Globus pallidus (tissue), 1 donor: ENCODE measurements at places on chromosomes 3 and 15.
A peak's percentile ranks its signal among the peaks of the same experiment; 100 is the strongest.

- no peak for DNase-seq
Measured at GRCh38 chr15:52294881-52295420, 653 bp downstream of the MYO5C start.

DNA sequence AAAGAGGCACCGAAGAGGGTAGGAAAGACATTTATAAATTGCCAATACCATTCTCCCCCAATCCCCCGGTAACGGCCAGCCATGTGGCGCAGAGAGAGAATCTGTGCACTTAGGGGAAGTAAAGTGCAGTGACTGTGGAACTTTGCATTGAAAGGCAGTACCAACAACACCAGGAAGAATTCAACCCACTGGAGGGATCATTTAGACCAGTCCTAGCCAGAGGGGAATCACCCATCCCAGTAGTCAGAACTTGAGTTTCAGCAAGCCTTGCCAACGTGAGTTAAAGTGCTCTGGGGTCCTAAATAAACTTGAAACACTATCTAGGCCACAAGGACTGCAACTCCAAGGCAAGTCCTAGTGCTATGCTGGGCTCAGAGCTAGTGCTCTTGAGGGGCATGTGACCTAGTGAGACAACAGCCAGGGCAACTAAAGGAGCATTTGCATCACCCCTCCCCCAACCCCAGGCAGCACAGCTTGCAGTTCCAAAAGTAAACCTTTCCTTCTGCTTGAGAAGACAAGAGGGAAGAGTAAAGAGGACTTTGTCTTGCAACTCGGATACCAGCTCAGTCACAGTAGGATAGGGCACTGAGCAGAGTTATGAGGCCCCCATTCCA, 15.0 kb downstream of the CEP70 start:
- no peak for DNase-seq

GRCh38 chr3:23221136-23221535, 18.0 kb downstream of the UBE2E2 start:
- DNase-seq, result no peak

DNA sequence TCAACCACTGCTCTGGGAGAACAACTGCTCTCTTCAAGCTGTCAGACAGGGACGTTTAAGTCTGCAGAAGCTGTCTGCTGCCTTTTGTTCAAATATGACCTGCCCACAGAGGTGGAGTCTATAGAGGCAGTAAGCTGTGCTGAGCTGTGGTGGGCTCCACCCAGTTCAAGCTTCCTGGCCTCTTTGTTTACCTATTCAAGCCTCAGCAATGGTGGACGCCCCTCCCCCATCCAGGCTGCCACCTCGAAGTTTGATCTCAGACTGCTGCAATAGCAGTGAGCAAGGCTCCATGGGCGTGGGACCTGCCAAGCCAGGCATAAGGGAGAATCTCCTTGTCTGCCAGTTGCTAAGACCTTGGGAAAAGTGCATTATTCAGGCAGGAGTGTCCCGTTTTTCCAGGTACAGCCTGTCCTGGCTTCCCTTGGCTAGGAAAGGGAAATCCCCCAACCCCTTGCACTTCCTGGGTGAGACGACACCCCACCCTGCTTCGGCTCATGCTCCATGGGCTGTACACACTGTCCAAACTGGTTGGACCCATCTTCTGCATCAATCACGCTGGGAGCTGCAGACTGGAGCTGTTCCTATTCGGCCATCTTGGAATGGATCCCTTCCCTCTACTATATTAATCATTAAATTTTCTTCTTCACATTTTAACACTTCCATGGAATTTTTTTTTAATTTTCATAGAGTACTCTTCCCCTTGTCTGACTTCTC, 167.0 kb upstream of the UBE2E2 start:
- no peak for DNase-seq

DNA sequence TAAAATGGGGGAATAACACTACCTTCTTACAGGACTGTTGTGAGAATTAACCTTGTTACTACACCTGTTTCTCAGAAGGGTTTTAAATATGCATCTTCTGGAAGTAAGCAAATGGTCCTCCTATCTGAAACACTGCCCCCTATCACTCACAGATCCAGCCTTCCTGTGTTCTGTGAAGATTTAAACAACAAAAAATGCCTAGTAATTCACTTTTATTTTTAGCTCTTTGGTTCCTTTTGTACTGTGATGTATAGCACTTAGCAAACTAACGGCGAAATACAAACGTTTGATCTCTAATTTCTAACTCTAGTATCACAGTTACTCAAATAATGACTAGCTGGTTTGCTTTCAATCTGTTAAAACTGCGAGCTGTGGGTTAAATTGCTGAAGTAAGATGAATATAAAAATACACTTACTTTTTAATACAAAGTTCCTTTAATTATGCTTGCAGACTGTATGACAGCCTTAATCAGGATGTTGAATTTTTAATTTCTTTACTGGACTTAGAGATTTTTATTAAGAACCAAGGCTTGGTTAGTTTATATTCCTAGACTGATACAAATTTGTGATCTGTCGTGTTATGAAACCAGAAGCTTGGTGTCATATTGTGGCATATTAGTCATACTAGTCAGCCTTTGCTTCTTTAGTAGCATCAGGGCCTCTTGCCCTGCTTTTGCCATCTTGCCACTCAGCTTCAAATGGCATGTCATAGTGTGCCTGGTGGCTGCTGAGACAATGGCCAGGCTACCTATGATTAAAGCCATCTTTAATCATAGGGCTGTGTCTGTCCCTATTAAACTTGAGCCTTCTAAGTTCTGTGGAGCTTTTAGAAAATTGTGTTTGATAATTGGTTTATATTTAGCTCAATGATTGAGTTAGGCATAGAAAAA, 9.2 kb downstream of the EIF3J start:
- DNase-seq, result no peak

GRCh38 chr3:151387432-151387831, 2.9 kb upstream of the P2RY12 start:
- DNase-seq, result no peak

- no peak for DNase-seq
Measured at GRCh38 chr15:56261854-56262509, 18.3 kb upstream of the RFX7 start.

GRCh38 chr3:28994161-28994905, 286.5 kb upstream of the RBMS3 start:
- DNase-seq, result no peak

- DNase-seq, result no peak
Measured at GRCh38 chr3:129961141-129961541, 13.4 kb upstream of the TRH start.

DNA sequence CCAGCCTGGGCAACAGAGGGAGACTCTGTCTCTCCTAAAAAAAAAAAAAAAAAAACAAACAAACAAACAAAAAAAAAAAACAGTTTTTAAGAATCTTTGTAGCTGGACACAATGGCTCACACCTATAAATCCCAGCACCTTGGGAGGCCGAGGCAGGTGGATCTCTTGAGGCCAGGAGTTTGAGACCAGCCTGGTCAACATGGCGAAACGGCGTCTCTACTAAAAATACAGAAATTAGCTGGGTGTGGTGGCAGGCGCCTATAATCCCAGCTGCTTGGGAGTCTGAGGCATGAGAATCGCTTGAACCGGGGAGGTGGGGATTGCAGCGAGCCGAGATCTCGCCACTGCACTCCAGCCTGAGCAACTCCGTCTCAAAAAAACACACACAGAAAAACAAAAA, 53.1 kb downstream of the KLHL25 start:
- DNase-seq, result no peak

- no peak for DNase-seq
Measured at GRCh38 chr3:149473357-149474249, 894 bp upstream of the TM4SF4 start.

GRCh38 chr3:140552898-140553297, 125.0 kb upstream of the TRIM42 start:
- DNase-seq, result no peak

DNA sequence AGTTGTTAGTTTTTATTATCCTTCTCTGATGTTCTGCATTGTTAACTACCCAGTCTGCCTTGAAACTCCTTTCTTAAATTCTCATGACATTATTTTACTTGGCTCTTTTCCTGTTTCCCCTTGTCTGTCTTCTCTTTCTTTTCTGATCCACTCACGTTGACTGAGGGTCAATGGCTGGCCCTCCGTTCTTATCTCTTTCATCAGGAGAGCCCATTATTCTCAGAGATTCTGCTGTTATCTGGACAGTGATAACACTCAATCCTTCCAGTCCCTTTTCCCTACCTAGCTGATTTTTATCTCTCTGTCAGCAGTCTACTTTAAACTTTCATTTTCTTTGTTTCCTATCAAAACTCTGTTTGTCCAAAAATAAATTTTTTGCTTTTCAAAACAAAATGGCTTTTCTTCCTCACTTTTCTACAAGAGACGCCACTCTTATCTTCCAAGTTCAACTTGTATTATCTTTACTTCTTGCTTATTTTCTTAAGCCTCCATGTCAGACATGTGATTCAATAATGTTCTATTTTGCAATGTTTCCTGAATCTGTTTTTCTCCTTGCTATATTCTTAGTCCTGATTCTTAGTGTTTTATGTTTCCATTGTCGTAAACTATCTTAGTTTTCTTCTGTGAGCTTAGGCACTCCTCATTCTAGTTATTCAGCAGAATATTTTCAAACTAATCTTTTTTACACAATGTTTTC, 120.2 kb downstream of the NEDD4 start:
- no peak for DNase-seq

DNA sequence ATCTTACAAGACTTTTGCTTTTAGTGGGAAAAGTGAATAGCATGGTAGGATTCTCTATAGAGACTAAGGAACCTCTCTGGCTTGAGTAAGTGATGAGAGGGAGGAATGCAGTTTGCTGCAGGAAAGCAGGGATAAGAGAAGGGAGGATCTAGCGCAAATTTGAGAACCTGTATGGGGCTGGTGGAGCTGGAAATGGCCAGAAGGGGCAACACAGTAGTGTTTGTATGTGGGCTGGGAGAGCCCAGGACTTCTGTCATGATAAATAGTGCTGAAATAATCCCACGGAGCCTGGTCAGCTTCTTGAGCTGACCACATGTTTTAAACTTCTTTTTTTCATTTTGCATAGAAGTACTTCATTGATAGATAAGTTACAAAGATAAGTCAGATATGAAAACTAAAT, 11.2 kb upstream of the SHC4 start:
- peak; percentile 55 for DNase-seq

GRCh38 chr15:26634319-26634718, 138.5 kb downstream of the GABRB3 start:
- DNase-seq, result no peak

- no peak for DNase-seq
Measured at GRCh38 chr3:97927704-97928103, 44.5 kb downstream of the RIOX2 start.

DNA sequence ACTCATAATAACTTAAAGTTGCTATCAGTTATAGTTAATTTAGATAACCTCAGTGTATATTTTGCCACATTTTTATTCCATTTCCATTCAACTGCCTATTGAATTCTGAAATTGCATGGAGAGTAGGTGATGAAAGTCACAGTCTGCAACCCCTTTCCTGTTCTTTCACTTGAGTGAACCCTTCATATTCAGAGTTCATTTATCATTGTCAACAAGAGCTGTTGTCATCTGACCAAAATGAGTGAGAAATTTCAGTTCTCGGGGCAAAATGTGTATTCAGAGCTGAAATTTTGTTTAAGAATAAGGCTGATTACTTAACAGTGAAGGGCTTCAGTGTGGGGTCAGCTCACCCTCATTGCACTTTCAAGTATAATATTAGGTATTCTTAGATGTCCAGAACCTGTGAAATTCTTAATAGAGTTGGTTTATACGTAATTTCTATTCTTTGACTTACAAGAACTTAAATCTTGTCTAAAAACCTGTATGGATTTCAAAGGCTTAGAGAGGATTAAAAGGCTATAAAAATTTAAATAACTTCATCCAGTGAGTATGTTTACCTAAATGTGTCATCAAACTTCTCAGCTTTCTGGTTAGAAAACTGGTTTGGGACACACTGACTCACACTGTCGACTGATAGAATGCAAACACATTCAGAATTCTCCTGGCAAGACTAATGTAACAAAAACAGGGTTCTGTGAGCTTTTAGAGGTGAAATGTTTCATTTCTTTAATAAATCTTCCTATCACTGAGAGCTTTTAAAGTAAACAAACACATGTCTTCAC, 92.2 kb downstream of the CMSS1 start:
- DNase-seq, result no peak

GRCh38 chr3:43747641-43748040, 56.9 kb downstream of the ABHD5 start:
- DNase-seq, result no peak

DNA sequence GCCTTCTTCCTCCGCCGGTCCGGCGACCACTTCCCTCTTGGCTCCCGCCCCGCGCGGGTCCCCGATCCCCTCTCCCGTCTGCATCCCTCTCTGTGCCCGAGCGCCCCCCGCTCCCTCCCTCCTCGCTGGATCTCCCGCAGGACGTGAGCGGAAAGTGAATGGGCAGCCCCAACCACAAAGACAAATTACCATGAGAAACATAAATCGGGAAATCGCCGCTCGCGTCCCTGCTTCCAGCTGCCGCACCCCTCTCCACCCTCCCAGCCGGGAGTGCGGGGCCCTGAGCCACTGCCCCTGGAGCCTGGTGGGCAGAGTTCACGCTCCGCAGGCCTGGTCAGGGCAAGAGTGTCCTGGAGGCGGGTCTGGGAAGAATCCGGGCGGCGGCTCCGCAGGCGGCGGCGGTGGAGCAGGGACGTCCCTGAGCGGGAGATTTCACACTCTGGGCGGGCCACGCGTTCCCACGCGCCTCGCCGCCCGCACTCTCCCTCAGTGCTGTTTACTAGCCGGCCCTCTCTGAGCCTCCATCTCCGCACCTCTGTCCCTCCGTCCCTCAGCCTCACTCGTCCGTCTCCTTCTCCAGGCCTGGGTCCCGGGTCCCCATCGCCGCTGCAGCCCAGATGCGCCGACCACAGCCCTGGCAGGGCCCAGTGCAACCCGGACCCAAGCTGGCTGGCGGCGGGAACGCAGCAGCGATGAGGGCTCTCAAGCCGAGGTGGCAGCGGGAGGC, 835 bp downstream of the SEMA5B start:
- no peak for DNase-seq

DNA sequence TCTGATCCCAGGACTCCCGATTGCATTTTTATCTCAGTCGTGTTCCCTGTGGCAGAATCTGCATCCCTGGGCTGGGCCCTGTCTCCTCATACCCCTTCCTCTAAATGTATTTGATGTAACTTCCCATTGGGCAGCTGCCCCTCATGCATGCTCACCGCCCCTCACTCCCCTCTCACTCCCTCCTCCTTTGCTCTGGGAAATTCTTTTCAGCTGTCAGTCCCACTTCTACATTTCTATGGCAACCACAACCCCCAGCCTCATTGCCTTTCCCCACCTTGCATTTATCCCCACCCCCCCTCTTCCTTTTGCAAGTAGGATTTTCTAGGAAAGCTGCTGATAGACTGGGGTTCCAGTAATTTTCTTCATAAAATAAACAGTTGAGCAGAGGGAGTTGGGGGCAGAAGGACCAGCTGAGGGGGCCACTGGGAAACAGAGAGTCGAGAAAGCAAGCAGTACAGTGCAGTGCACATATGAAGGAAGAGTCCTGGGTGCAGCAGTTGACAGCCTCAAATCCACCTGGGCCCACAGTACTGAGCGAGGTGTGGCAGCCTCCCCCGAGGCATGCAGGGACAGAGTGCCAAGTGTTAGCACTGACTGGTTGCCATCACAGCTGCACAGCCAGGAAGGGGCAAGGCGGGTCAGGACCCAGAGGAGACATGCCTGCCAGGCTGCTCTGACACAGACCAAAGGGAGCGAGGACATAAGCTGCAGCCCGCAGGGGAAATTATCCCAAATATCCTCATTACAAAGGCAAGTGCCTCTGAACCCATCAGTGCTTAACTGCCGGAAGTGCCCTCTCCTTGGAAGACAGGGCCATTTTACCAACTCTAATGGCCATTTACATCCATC, 476.3 kb downstream of the EPHB1 start:
- DNase-seq, result no peak

GRCh38 chr3:180911876-180912303, 580 bp upstream of the FXR1 start:
- DNase-seq, result no peak
